ENCODE measurements at places on chromosomes 2 and 18.
A peak's percentile ranks its signal among the peaks of the same experiment; 100 is the strongest.

- DNase-seq = no peak
Observed at GRCh38 chr18:66066191-66066590, 315.4 kb downstream of the CDH7 start.

GRCh38 chr2:197191177-197191939 lies 119.2 kb downstream of the ANKRD44 start:
- no peak for DNase-seq

DNA sequence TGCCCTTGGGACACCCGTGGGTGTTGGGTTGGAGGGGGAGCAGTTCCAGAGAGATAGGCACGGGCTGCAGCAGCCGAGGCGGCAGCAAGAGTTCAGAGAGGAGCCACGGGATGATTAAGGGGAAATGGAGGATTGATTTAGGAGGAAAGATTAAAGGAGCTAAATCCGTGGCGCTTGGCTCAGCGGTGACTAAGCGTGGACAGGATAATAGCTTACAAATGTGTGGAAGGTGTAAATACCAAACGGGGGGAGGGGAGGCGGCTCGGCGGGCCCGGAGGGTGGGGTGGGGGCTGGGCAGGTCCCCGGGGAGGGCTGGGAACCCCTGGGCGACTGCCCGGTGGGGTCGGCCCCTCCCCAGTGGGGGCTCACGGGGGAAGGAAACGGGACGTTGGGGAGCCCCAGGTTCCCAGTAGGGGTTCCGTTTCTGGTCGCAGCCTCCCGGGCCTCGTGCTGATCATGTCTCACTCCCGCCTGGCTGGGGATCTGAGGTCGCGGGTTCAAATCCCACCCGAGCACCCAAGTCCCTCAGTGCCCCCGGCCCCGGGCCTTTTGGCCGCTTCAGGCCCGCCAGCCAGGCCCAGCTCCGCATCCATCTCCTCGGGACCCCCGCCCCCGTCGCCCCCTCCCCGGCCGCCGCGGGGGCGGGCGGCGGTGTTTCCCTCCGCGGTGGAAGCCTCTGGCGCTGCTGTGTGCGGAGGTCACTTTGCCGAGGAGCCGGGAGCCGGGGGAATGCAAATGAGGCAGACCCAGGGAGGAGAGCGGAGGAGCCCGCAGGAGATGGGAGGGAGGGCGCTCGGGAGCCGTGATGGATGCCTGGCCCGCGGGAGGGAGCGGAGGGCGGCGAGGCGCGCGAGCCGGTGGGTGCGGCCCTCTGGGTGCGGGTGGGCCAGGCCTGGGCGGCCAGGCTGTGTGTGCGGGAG lies 8.1 kb downstream of the ASIC4 start:
- peak; percentile 72 for DNase-seq

DNA sequence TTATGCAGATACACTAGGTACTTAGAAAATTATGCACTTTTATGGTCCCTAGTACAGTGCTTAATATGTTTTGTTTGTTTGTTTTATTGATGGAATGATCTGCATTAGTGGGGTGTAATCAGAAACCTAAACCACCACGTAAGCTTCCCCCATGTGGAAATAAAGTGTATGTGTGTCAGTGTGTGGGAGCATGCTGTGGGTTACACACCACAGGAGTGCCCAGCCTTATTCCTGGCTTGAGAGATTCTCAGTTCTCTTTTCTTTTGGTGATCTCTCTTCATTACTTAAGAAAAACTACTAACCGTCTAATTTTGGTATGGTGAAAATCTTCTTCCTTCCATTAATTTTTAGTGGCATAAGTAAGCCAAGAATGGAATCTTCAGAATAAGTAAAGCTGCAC lies 398.6 kb downstream of the DCDC2C start:
- no peak for DNase-seq

DNA sequence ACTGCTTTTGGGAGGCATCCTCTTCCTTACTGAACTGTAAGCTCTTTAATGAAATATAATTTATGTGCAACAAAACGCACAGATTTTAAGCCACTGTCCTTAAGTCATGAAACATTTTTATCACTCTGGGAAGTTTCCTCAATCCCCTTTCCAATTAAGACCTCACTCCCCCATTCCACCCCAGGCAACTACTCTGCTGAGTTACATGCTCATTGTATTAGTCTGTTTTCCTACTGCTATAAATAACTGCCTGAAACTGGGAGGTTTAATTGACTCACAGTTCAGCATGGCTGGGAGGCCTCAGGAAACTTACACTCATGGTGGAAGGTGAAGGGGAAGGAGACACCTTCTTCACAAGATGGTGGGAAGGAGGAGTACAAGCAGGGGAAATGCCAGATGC lies 46.5 kb upstream of the KCNE4 start:
- DNase-seq = no peak

DNA sequence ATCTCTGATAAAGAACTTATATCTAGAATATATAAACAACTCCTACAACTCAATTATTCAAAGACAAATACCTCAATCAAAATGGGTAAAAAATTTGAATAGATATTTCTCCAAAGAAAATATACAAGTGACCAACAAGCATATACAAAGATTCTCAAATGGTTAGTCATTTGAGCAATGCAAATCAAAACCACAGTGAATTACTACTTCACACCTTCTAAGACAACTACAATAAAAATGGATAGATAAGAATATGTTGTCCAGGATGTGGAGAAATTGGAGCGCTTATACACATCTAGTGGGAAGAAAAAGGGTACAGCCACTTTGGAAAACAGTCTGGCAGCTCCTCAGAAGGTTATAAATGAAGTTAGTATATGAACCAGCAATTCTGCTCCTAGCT lies 332.9 kb downstream of the TGIF1 start:
- DNase-seq = no peak

GRCh38 chr18:57376503-57376902 lies 24.1 kb downstream of the ST8SIA3 start:
- DNase-seq = no peak

GRCh38 chr2:170254293-170254732 lies 76.4 kb downstream of the MYO3B start:
- no peak for DNase-seq

- no peak for DNase-seq
Observed at GRCh38 chr2:52356556-52356955, 1324.6 kb upstream of the NRXN1 start.

DNA sequence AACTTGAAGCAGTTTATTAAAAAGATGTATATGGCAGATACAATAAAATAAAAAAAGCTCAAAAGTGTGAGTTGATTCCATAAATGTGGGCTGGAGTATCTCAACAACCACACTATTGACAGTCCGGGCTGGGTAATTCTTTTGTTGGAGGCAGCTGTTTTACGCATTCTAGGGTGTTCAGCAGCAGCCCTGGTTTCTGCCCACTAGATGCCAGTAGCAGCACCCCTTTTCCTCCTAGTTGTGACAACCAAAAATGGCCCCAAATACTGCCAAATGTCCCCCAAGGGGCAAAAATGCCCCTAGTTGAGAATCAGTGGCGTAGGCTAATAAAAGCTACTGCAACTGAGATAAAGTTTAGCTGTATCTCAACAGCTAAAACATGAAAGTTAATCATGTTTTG lies 44.8 kb downstream of the CHMP3 start:
- no peak for DNase-seq

- DNase-seq = no peak
Observed at GRCh38 chr2:33494877-33495641, 18.6 kb downstream of the RASGRP3 start.

- DNase-seq = no peak
Observed at GRCh38 chr18:35283923-35284794, 5.9 kb downstream of the ZSCAN30 start.

- DNase-seq = no peak
Observed at GRCh38 chr2:60819155-60819862, 62.1 kb upstream of the REL start.

DNA sequence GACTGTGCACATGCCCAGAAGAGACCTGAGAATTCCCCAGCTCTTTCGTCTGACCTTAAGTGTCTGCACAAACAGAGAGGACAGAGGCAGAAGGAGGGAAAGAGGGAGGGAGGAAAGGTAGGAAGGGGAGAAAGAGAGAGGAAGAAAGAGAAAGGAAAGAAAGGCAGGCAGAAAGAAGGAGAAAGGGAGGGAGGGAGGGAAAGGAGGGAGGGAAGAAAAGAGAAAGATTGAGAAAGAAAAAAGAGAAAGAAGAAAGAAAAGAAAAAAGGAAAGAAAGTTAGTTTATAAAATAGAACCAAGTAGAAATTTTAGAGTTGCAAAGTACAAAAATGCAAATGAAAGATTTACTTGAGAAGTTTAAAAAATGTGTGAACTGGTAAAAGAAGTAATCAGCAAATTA lies 7.4 kb upstream of the POLR1B start:
- DNase-seq = no peak

DNA sequence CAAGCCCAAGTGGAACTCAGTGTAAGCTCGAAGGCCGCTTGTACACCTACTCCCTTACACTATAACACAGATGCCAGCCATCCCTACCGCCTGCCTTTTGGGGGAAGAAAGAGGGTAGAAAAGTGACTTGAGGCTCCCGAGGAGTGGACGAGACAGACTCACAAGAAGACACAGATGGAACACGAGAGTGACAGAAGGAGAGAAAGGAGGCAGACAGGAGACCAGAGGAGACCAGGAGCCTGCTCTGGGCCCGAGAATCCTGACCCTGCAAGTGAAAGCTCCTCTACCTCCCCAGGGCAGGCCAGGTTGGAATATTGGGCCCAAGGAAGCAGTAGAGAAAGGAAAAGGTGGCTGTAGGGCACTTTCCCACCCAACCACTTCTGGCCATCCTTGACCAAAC lies 23.4 kb upstream of the TNS1 start:
- DNase-seq = no peak

- no peak for DNase-seq
Observed at GRCh38 chr18:3380384-3380961, 69.5 kb upstream of the TGIF1 start.

- DNase-seq = peak; percentile 92
Observed at GRCh38 chr2:218860950-218861381, 1.4 kb downstream of the WNT6 start.

GRCh38 chr2:69380072-69380917 lies 6.7 kb downstream of the GFPT1 start:
- no peak for DNase-seq

- no peak for DNase-seq
Observed at GRCh38 chr2:201233812-201234662, 26.3 kb upstream of the CASP8 start.

DNA sequence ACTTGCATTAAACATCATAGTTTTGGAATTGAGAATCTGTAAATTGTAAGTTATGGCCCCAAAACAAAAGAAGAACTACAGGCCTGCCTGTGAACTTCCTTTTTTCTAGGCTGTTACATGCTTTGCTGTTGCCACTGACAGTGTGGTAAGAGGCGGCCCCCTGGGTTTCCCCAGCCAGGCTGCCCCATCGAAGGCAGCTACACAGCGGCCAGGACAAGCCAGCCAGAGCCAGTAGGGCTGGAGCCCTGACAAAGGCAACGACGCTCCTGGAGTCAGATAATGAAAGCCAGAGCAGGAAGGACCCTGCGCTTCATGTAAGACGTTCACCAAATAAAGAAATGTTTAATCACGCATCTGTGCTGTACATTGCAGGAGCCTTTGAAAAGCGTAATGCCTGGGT lies 55.0 kb downstream of the ANKRD44 start:
- peak; percentile 53 for DNase-seq

GRCh38 chr2:63856303-63856603 lies 14.6 kb downstream of the UGP2 start:
- DNase-seq = no peak

- DNase-seq = peak; percentile 58
Observed at GRCh38 chr18:76450452-76451395, 44.3 kb downstream of the ZNF516 start.

GRCh38 chr2:160561551-160562295 lies 68.1 kb upstream of the RBMS1 start:
- DNase-seq = no peak

- peak; percentile 25 for DNase-seq
Observed at GRCh38 chr2:195307751-195308150, 349.3 kb upstream of the SLC39A10 start.

GRCh38 chr18:48939205-48940097 lies 11.3 kb downstream of the SMAD7 start:
- no peak for DNase-seq

GRCh38 chr2:201816657-201817575 lies 10.6 kb downstream of the CDK15 start:
- DNase-seq = no peak

- no peak for DNase-seq
Observed at GRCh38 chr2:185757356-185757755, 18.8 kb downstream of the FSIP2 start.

Data from ELF-1 (cell line).